NAMALWA (cell line): ENCODE measurements at places on chromosomes 4 and X.
A peak's percentile ranks its signal among the peaks of the same experiment; 100 is the strongest.

GRCh38 chr4:121720109-121720508 lies 23.3 kb upstream of the ANXA5 start:
- no peak for DNase-seq

- DNase-seq = no peak
These were observed 44.9 kb downstream of the ANAPC4 start for GRCh38 chr4:25421816-25422525.

GRCh38 chr4:182699201-182699600 lies 218.0 kb downstream of the DCTD start:
- DNase-seq = no peak

DNA sequence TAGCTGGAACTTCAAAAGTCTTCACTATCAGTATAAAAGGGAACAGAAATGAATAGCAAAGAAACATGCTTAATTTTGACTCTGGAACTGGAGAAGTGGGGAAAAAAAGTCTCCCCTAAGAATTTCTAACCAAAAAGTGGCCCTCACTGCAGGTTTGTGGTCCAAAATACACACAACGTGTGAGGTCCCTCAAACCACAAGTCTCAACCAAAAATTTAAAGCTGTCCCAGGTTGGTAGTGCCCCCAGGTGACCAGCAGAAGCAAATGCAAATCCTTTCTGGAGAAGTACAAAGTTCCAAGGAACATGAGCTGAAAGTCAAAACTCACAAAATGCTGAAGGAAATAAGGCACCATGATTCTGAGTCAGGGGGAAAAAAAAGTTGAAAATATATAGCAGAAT lies 23.6 kb upstream of the VAMP7 start:
- DNase-seq = peak; percentile 5

GRCh38 chr4:37758226-37758625 lies 68.3 kb upstream of the PGM2 start:
- peak; percentile 24 for DNase-seq

DNA sequence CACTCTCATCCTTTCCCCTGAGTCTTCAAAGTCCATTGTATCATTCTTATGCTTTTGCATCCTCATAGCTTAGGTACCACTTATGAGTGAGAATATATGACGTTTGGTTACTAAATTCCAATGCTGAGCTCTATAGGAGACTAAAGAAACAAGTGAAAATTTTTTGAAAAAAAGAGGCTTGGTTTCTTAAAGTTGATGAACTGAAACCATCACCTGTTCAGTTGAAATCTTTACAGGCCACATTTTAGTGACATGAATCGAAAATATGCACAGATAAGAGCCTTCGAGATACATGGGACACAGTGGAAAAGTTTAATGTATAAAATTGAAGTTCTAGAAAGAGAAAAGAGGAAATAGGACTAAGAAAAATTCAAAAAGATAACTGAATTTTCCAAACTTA lies 195.8 kb downstream of the GPM6A start:
- DNase-seq = no peak

- DNase-seq = no peak
These were observed 75.2 kb upstream of the ENPP6 start for GRCh38 chr4:184292877-184293276.

DNA sequence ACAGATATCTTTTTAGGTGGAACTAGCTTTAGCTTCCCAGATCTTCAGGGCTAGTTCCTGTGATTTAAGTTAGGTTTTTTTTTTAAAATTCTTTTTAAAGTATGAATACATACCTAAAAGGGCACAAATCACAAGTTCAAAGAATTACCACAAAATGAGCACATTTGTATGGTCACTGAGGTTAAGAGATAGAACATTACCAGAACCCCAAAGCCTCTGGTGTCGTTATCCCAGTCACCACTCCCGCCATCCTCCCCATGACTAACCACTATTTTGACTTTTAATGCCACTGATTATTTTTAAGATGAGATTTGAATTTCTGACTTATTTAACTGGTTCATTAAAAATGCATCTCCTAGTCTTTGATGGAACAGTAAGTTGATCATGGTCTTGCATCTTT lies 5.4 kb downstream of the PGK1 start:
- no peak for DNase-seq

- DNase-seq = no peak
These were observed 39.9 kb downstream of the RAB40AL start for GRCh38 chrX:102976793-102977495.

DNA sequence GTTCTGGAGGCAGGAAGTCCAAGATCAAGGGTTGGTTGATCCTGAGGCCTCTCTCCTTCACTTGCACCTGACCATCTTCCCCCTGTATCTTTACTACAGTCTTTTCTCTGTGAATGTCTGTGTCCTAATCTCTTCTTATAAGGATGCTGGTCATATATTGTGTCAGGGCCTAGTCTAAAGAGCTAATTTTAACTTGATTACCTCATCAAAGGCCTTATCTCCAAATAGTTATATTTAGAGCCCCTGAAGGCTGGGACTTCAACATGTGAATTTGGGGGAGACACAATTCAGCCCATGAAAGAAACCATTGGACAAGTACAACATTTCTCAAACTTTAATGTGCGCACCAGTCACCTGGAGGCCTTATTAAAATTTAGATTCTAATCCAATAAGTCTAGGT lies 62.8 kb upstream of the DYNLT3 start:
- no peak for DNase-seq

DNA sequence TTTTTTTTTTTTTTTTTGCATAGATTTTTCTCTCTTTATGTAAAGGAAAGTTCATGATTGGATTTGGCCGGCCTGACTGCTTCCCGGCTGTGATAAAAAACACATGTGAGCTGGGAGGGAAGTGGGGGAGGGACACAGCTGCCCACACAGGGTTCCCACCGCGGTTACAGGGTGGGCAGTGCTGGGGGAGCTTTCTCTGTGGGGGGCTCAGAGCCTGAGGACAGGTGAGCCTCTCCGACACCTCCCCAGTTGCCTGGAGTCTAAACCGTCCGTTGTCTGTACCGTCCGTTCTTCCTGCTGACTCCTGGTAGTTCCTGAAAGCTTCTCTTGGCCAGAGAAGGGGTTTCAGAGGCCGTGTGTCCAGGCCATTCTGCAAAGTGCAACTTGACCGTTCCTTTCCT lies 21.8 kb downstream of the SHOX start:
- DNase-seq = no peak

DNA sequence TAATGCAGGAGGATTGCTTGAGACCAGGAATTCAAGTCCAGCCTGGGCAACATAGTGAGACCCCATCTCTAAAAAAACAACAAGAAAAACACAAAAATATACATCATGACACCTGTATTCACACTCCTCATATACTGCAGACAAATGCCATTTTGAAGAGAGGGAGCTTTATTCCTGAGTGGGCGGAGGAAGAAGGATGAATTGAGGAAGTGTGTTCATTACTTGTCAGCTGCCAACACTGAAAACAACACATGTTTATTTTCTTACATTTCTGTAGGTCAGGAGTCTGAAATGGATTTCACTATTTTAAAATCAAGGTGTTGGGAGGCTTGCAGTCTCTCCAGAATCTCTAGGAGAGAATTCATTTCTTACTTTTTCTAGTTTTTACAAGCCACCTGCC lies 47.2 kb upstream of the CD99 start:
- no peak for DNase-seq

GRCh38 chr4:163344147-163345125 lies 744 bp downstream of the NPY5R start:
- DNase-seq = no peak

GRCh38 chr4:128322311-128322710 lies 34.7 kb upstream of the PGRMC2 start:
- no peak for DNase-seq

- no peak for DNase-seq
These were observed 15.7 kb downstream of the STBD1 start for GRCh38 chr4:76322236-76322635.

DNA sequence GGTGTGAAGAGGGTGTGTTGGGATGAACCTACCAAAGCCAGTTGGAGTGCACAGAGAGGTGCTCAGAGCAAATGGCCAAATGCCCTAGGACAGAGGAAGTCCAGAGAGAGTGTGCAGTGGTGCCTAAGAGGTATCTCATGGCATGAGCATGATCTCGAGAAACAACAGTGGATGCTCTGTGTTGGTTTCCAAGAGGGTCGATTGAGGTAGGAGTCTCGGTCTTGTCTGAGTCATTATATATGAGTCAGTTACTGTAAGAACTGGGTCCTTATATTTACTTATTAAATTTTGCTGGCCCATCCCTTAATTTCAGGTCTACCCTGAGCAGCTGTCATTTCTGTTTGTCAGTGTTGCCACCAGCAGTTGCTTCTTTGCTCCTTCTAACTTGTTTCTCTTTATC lies 86.6 kb upstream of the TMEM150C start:
- no peak for DNase-seq

- DNase-seq = peak; percentile 15
These were observed 25.1 kb upstream of the USO1 start for GRCh38 chr4:75699299-75699698.

GRCh38 chr4:128358231-128358912 lies 70.8 kb upstream of the PGRMC2 start:
- DNase-seq = no peak

DNA sequence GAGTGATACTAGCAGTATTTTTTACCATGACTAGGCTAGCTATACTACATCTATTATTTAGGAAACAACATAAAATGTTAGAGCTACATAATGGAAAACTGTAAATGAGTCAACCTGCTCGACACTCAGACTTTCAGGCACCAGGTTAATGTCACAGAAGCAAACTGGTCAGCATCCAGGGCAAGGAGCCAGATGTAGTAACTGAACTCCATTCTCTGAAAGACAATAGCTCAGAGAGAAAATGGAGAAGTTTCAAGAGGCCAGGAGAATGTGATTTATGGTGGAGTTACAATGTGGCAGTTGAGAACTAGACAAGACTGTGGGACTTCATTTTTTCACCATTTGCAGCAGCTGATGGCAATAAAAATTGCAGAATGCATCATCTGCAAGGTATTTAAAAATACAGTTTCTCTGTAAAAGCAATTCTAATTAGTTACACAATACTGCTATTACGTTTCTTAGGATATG lies 342.7 kb upstream of the PABPC4L start:
- DNase-seq = no peak

- DNase-seq = no peak
These were observed 168.7 kb downstream of the ANTXR2 start for GRCh38 chr4:79904331-79904730.

- no peak for DNase-seq
These were observed 22.7 kb upstream of the INTS6L start for GRCh38 chrX:135497736-135498135.

- no peak for DNase-seq
These were observed 59.0 kb downstream of the REELD1 start for GRCh38 chr4:146273204-146273901.

GRCh38 chr4:112172180-112172579 lies 26.9 kb downstream of the FAM241A start:
- peak; percentile 46 for DNase-seq

GRCh38 chr4:185339941-185340340 lies 55.8 kb downstream of the LRP2BP start:
- peak; percentile 9 for DNase-seq

- DNase-seq = no peak
These were observed 452.9 kb downstream of the GRXCR1 start for GRCh38 chr4:43345323-43345925.

DNA sequence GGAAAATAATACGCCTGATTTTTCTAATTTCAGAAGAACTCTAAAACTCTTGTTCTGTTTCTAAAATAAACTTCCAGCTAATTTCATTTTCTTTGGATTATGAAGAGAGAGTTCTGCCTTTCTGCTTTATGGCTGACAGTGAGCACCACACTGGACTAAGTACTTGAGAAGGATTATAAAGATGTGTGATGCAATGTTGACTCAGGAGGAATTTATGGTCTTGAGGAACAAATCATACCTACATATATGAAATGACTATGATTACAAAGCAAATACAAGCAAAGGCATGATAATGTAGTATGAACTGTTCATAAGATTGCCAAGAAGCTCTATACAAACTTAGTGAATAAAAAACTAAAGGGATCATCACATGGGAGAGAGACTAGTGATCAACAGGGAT lies 13.0 kb upstream of the SLC25A5 start:
- no peak for DNase-seq

- DNase-seq = no peak
These were observed 152.7 kb downstream of the GABRG1 start for GRCh38 chr4:45971108-45971507.

GRCh38 chrX:152299787-152300186 lies 151.3 kb downstream of the GABRA3 start:
- no peak for DNase-seq

DNA sequence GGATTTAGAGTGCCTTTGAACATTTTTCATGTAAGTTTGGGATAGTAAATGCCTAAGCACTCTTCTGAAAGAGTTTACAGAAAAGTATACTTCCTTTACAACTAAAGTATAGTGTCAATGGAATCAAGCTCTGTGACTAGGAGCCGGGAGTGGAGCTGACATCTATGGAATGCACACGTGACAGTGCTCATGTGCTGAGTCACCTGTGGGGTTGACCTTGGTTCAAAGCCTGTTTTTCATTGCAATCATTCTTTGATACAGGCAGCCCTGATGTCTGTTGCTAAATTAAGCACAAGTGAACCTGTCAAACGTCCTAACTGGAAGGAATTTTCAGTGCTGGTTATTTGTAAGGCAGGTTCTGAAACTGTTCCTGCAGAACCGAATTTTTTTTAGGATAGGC lies 82.5 kb downstream of the GPAT3 start:
- no peak for DNase-seq

GRCh38 chrX:68831405-68832100 lies 2.7 kb downstream of the EFNB1 start:
- no peak for DNase-seq

DNA sequence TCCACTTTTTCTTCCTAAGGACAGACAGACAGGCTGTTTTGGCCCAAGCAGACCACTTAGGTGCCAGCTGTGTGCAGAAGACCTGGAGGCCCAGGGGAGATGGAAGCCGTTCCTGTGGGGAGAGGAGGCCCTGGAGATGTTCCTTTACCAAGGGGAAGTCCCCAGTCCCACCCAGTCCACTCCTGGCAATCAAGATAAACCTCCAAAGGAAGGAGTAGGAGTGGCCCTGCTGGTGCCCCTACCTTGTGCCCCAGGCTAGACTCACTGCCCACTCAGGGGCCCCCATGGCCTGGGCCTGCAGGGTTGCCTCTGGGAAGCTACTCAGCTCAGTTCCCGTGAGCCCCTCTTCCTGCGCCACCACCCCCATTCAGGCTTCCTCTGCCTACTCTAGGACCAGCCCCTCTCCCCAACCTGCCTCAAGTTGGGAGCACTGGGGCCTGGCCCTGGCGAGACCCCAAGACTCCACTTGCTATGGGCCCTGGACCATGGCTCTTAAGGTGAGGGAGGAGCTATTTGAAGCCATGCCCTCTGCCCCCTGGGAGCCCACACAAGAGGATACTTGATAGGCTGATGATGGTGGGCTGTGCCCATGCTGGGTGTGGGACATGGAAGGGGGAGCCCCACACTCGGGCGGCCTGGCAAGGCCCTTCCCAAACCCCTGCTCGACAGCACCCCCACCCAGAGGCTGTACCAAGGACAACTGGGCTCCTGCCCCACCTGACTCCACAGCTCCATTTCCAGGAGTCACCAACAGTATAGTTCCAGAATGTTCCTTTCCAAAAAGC lies 24.8 kb upstream of the RNF4 start:
- DNase-seq = no peak

- no peak for DNase-seq
These were observed 23.9 kb downstream of the APOO start for GRCh38 chrX:23883737-23884354.

- DNase-seq = peak; percentile 43
These were observed 1216.8 kb upstream of the PABPC4L start for GRCh38 chr4:135418353-135418752.

GRCh38 chrX:30875957-30876356 lies 13.1 kb downstream of the TAB3 start:
- no peak for DNase-seq
